ENCODE measurements at places on chromosomes 2 and 18.

DNA sequence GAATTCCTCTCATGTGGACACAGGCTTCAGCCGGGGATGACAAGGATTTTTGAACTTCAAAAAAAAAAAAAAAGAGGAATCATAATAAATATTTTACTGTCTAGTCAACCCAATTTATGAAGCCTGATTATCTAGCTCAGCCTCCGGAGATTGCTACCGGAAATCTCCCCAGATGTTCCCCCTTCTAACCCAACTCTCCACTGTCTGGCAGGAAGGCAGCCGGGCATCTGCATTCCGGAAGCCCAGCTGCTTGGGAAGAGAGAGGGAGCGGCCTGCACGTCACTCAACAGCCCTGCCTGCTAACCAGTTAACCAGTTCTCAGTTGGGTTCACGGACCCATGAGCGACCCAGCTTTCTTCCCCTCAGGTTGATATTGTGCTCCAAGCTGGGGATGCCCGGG is 87.2 kb upstream of the POU3F3 start:
- no peak for DNase-seq

DNA sequence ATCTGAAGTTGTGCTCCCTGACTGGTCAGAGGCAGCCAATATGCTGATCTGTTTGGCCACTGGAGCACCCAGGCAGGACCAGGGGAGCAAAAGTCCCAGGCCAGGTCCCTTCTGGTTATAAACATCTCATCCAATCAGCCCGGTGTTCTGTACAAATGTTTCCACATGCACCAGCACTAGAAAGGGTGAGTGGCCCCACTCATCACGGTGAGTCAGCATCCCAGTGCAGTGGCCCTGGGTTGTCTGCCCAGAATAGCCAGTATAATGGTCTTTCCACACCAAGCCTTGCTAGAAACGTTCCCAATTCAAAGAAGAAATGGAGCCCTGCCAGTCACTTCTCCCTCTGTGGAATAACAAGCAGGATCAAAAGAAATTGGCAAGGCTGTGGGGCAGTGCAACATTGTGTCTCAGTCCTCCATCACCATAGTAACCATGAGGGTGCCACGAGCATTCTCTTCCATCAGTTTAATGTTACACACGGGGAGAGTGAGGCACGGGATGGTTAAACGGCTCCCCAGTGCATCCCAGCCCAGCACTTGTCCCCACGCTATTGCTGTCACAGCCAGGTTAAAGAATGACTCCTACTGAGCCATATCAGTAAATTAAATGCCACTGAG is 174.9 kb downstream of the SEPTIN10 start:
- DNase-seq = no peak

DNA sequence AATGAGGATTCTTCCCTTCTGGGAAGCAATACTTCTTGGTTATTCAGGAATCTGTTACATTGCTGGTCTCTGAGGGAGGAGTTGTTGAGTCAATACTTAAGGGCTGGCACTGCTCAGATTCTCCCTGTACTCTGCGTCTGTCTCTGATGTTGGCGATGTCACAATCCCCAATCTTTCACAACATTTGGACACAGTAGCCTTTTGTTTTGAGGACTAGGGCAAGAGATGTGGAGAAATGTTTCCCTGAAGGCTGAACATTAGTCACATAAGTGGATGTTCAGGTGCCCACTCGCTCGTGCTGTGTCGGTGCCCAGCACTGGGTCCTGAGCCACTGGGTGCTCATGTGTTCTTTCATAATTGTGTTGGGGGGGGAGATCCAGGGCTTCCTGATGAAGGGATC is 55.0 kb downstream of the MAPK4 start:
- no peak for DNase-seq

- no peak for DNase-seq
Measured at GRCh38 chr18:35362531-35362930, 14.6 kb downstream of the ZNF396 start.

DNA sequence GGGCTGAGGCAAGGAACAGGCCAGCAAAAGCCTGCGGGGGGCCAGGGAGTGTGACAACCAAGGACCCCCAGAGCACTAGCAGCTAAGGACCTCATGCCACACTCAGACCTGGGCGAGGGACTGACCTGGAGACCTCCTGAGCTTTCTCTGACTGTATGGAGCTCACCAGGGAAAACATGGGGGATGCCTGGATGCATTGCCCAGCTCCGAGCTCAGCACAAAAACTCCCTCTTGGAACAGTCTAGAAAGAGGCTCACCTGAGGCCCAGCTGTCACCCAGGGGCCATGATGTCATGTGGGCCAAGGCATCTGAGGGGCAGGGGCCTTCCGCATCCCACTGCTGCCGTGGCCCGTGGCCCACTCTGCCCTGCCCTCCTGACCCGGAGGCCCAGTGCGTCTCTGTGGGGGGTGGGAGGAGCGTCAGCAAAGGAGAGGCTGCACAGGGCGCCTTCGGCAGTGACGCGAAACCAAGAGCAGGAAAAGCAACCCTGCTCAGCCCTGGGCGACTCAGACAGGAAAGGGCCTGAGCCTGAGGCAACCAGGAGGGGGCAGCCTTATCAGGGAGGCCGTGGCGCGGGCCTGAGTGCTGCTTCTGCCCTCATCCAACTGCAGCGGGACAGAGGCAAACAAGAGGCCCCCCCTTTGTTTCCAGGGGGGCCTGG is 57.3 kb upstream of the ALPP start:
- no peak for DNase-seq

- no peak for DNase-seq
Measured at GRCh38 chr2:14081521-14081920, 551.0 kb upstream of the LRATD1 start.
